Activated T-helper 1 cell treated with anti-CD3 and anti-CD28 coated beads, Interleukin-2, amount 50 U/mL, for 16 hours (primary cell): ENCODE measurements at places on chromosomes 7 and 10.

DNA sequence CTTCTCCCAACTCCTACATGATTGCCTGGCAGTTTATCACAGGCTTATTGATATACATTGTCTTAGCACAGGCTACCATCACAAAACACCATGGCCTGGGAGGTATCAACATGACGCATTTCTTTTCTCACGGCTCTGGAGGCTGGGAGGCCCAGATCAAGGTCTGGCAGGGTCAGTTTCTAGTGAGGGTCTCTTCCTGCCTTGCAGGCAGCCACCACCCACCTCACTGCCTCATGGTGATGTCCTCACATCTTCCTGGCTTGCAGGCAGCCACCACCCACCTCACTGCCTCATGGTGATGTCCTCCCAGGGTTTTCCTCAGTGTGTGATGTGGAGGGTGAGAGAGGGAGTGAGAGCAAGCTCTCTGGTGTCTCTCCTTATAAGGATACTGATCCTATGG, 599.3 kb upstream of the MKI67 start:
- no peak for DNase-seq

DNA sequence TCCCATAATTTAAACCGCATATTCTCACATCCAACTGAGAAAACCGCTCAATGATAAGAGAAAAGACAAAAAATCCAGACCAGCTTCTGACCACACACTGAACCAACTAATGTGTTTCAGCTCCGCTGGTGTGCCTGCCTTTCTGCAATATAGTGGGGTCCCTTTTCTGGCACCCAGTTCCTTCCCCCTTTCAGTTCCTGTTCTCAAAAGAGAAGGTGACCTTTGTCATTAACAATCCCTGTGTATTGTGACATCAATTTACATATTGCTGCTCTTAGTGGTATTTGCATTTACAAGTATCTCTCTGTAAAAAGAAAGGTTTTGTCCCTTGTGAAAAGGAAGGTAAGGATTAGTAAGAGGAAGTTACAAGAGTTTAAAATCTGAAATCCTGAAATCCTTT, 1.4 kb downstream of the PPP1R17 start:
- no peak for DNase-seq

GRCh38 chr7:103592844-103593243, 146.8 kb upstream of the SLC26A5 start:
- DNase-seq, result no peak

DNA sequence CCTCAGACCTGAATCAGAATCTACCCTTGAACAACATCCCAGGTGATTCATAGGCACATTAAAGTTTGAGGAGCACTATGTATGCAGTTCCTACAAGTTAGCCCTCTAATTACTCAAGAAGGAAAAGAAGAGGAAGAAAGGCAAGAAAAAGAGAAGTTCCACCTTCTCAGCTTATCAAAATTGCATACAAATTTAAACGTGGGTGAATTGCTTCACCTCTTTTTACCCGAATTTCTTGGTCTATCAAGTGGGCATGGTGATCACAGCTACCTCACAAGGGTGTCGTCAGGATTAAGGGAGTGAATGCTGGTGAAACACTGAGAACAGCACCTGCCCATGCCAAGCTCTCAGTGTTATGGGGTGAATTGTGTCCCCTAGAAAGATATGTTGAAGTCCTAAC, 43.8 kb upstream of the PAPSS2 start:
- DNase-seq, result no peak

GRCh38 chr7:142001163-142001874, 5.6 kb downstream of the MGAM start:
- DNase-seq, result no peak

- DNase-seq, result no peak
These were observed 245.1 kb upstream of the AOAH start for GRCh38 chr7:36969376-36969775.

- no peak for DNase-seq
These were observed 2.4 kb downstream of the TRPV6 start for GRCh38 chr7:142883145-142883544.

GRCh38 chr10:100886091-100886490, 26.7 kb upstream of the SLF2 start:
- no peak for DNase-seq

GRCh38 chr7:40765639-40766038, 630.8 kb downstream of the SUGCT start:
- DNase-seq, result no peak

- no peak for DNase-seq
These were observed 237.3 kb upstream of the SLC26A5 start for GRCh38 chr7:103683348-103683747.

DNA sequence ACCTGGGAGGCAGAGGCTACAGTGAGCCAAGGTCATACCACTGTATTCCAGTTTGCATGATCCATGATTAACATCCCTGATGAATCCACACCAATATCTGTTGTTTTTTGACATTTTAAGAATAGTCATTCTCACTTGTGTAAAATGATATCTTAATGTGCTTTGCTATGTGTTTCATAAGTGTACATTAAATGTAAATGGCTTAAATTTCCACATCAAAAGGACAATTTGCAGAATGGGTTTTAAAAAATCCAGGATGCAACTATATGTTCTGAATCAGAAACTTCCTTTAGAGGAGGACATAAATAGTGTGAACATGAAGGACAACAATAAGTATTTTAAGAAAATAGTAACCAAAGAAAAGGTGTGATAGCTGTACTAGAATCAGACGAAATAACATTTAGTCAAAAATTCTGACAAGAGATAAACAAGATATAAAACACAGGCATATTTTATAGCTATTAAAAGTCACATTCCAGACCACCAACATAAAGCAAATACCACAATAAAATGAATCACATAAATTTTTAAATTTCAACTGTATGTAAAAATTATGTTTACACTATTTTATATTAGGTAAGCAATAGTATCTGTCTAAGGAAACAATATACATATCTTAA, 42.4 kb downstream of the AKR1C3 start:
- DNase-seq, result no peak

DNA sequence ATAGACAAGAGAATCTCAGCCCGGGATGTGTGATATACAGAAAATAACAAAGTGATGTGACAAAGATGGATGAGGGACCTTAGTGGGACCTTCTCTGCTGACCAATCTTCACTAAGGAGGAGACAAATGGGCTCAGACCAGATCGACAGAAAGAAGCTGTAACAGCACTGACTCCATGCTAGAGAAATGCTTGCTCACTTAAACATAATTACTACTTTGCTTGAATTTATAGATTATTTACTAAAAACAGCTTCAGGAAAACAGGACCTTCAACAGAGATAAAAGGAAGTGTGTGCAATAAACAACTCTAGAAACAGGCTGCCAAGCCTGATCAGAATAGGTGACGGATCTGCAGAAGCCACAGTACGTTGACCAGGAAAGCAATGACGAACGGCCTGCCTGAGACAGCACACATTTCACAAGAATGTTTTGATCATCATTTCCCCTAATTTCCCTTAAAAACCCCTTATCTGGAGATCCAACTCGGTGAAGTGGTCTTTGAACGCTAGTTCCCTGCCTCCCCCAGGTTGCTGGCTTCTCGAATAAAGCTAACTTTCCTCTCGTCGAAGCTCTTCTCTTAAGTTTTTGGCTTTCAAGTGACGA, 98.4 kb upstream of the STEAP1B start:
- DNase-seq, result no peak

GRCh38 chr7:39847227-39847626, 102.8 kb upstream of the CDK13 start:
- no peak for DNase-seq

- DNase-seq, result no peak
These were observed 483.7 kb upstream of the LRRN3 start for GRCh38 chr7:110607050-110607857.

DNA sequence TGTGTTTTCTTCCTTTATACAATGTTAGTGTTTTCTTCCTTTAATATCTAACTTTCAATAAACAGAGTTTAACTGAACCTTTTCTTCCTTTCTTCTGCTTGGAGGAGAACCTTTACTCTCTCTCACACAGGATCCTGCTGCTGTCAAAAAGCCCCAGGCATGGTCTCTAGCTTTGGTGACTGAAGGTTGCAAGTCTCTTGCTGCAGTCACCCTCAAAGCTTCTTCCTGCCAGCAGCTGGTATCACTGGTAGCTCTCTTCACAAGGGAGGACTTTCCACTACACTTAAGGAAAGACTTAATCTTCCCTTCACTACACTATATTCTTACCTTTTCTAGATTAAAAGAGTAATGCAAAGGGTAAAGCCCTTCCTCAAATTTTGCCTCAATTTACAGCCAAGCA, 153.4 kb downstream of the SGMS1 start:
- no peak for DNase-seq

DNA sequence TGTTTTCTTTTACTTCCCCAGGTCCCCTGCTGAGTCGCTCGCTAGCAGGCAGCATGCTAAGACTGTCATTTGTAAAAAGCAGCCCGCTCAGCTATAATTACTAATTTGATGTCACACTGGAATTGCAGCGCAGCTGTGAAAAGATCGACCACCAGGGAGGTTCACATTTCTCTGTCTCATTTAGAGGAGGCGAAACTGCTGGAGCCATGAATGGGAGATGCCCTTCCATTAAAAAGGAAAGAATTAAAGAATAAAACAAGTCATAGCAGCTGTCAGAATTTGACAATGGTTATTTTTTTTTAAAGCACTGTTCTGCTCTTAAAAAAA, 153.5 kb downstream of the PIP4K2A start:
- DNase-seq, result no peak

DNA sequence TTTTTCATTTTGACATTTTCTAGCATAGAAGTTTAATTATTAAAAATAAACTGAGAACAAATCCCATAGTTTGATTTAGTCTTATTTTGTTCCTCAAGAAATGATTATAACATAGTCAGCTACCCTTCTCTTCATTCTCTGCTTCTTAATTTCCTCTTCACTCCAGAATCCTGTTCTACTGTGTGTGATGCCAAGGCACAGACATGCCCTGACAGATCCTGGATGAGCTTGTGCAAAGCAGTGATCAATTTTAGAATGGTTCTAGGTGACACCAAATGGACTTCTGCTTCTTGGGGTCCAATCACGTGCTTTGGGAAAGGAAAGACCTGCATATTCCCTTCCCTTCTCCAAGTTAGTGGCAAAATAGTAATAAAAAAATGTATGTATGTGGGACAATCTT, 665.6 kb downstream of the MAGI2 start:
- no peak for DNase-seq

GRCh38 chr10:123678376-123678775, 12.2 kb downstream of the GPR26 start:
- no peak for DNase-seq

DNA sequence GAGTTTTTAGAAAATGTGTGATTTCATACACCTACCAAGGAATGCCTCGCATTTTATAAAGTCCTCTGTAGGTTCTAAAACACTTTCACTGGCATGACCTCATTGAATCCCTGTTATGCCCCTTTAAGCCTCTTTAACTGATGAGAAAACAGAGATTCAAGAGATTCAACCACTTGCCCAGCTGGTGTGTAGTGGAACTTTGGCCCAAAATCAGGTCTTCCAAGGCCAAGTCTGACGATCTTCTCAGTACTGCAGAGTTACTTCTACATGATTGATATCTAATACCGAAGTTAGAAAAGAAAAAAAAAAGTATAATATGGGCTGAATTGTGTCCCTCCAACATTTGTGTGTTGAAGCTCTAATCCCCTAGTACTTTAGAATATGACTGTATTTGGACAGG, 202.0 kb downstream of the WDR11 start:
- no peak for DNase-seq

DNA sequence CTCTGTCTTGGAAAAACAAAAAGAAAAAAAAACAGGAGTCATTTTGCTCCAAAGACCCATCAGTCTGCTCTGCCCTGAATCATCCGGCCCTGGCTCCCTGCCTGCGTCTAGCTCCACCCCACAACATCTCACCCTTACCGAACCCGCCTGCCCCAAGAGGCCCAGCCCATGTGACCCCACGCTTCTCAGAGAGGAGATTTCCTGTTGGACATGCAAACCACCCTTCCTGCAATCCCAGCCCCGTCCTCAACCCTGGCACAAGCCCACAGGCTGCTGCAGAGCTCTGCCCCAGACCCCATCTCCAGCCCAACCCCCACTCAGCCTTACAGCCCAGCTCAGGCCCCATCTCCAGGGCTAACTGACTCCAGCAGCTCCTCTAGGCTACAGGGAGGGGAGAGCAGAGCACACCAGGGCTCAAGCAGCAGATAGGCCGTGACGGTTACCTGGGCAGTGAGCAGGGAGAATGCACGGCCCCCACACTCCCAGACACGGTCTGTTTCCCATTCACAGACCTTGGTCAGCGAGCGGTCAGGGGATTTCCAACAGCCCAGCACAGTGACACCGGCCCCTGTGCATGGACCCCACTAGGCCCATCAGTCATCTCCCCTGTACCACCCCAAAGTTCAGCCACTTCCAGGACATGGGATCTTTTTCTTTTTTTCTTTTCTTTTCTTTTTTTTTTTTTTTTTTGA, 69.9 kb upstream of the GTF2I start:
- DNase-seq, result no peak

GRCh38 chr10:58281092-58281752, 12.3 kb downstream of the CISD1 start:
- no peak for DNase-seq

- no peak for DNase-seq
These were observed 59.1 kb upstream of the PPIF start for GRCh38 chr10:79287973-79288723.

- no peak for DNase-seq
These were observed 52.7 kb downstream of the HIPK2 start for GRCh38 chr7:139725077-139725476.

GRCh38 chr7:149180722-149181449, 14.5 kb upstream of the ZNF282 start:
- no peak for DNase-seq

GRCh38 chr7:135207406-135208101, 3.8 kb downstream of the WDR91 start:
- no peak for DNase-seq

- DNase-seq, result no peak
These were observed 4.5 kb upstream of the CYP26A1 start for GRCh38 chr10:93069245-93069561.

- DNase-seq, result no peak
These were observed 30.2 kb downstream of the MICALL2 start for GRCh38 chr7:1428941-1429501.

- DNase-seq, result no peak
These were observed 175.4 kb downstream of the GNAI1 start for GRCh38 chr7:80309971-80310549.

DNA sequence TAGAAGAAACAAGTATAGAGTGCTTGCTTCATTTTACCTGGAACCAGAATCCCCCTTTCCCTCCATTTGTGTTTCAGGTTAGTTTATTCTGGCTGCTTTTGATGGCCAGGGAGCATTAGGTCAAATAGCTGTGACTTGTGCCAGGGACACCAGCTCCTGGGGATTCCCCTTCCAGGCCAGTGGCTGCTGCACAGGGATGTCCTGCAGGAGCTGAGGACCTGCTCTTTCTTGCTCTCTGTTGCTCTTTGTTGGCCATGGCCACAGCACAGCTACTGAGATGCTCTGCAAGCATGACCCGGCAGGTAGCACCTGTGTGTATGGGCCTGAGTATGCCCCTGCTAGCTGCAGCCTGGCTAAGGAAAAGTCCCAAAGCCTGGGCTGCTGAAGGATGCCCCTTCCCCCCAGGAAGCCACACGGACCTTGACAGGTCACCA, 208.9 kb downstream of the EBF3 start:
- DNase-seq, result no peak
